Eye (tissue), 1 donor: ENCODE measurements at places on chromosomes 16 and 17.
A peak's percentile ranks its signal among the peaks of the same experiment; 100 is the strongest.

DNA sequence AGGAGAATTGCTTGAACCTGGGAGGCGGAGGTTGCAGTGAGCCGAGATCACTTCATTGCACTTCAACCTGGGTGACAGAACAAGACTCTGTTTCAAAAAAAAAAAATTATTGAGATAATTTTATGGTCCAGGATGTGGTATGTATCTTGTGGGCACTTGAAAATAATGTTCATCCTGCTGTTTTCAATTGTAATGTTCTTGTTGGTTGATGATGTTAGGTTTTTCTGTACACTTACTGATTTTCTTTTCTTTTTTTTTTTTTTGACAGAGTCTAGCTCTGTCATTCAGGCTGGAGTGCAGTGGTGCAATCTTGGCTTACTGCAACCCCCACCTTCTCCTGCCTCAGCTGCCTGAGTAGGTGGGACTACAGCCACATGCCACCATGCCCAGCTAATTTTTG is 29.7 kb downstream of the TBX21 start:
- DNase-seq, result no peak

GRCh38 chr16:77600555-77600954 is 121.8 kb upstream of the NUDT7 start:
- no peak for DNase-seq

DNA sequence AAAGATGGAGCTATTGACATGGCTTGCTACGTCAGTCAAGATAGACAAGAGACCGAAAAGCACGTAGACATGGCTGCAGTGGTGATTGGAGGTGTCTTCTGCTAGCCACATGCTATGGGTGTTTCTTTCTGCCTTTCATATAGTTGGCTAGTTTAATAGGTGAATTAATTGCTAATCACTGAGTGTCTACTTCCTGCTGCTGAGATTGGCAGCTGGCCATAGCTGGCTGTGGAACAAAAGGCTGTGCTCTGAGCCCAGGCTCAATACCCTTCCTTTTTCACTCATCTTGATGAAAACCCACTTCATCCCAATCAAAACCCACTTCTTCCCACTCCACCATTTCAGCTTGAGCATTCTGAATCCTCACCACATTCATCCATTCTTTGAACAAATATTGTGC is 221.4 kb upstream of the MAF start:
- no peak for DNase-seq

DNA sequence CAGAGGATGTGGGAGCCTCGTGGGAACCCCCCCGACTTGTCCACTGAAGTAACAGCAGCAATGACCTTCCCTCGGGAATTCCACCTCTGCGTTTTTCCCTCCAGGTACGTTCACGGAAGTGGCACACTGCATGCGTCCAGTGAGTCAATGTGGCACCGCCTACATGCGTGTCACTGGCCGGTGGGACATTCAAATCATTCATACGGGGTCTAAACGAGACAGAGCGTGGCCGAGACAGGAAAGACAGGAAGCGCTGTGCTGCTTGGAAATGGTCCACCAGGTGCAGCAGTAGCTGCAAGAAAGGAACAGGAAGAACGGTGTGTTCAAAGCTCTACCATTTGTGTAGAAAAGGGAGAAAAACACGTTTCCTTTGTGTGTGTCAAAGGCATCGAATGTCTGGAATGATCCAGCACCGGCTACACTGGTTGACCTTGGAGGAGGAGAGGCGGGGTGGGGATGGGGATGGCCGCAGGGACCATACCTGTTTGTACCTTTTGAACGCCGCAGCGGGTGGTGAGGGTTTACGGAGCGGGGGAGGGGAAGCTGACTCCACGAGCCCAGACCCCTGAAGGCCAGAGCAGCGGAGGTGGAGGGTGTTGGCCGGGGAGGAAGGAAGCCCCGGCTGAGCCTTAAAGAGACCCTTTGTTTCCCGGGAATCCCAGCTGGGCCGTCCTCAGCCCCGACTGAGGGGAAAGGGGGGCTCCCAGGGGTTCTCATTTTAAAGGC is 1.7 kb upstream of the PGAP6 start:
- peak; percentile 64 for DNase-seq

GRCh38 chr17:31394544-31394943 is 3.1 kb downstream of the RAB11FIP4 start:
- DNase-seq, result peak; percentile 93

DNA sequence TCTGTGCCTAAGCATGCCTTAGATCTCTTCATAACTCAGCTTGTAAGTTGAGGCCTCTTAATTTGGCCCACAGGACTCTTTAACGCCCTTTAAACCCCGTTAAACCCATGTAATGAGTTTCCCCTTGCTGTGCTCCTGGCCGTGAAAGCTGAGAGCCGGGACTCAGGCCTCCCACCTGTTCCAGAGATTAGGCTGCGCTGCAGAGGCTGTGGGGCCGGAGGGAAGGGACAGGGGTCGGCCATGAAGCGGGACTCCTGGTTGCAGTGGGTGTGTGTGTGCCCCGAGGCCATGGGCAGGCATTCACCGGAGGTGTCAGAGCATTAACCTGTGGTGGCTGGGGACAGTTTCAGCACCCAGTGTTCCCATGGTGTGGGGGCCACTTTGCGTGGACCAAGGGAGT is 150.8 kb upstream of the IRX3 start:
- peak; percentile 38 for DNase-seq

DNA sequence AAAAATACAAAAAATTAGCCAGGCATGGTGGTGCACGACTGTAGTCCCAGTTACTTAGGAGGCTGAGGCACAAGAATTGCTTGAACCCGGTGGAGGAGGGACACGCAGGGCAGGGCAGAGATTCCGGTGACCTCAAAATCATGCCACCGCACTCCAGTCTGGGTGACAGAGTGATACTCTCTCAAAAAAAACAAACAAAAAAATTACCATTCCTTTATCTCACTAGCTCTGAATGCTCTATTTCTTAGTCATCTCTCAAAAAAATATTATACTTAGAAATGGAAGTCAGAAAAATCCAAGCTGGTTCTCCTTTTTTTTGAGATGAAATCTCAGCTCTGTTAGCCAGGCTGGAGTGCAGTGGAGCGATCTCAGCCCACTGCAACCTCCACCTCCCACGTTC is 40.8 kb downstream of the SPOP start:
- no peak for DNase-seq

- peak; percentile 64 for DNase-seq
Observed at GRCh38 chr17:4858068-4858881, 25.1 kb downstream of the MINK1 start.

DNA sequence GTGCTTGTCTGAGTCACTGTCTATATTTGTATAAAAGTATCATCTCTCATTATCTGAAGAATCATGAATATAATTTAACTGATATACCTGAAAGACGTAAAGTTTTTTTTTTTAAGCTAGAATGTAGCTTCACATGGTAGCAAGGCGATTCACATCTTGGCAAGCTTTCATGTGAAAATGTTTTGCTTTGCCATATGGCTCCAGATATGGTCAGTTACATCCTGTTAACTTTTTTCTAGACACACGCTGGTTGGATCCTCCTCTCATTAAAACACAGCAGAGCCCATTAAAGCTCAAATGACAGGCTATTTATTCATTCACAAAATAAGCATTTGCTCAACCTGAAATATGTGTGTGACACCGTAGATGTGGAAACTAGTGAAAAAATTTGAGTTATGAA is 412.8 kb downstream of the KIF2B start:
- no peak for DNase-seq

GRCh38 chr16:68074850-68075555 is 10.2 kb upstream of the NFATC3 start:
- no peak for DNase-seq

DNA sequence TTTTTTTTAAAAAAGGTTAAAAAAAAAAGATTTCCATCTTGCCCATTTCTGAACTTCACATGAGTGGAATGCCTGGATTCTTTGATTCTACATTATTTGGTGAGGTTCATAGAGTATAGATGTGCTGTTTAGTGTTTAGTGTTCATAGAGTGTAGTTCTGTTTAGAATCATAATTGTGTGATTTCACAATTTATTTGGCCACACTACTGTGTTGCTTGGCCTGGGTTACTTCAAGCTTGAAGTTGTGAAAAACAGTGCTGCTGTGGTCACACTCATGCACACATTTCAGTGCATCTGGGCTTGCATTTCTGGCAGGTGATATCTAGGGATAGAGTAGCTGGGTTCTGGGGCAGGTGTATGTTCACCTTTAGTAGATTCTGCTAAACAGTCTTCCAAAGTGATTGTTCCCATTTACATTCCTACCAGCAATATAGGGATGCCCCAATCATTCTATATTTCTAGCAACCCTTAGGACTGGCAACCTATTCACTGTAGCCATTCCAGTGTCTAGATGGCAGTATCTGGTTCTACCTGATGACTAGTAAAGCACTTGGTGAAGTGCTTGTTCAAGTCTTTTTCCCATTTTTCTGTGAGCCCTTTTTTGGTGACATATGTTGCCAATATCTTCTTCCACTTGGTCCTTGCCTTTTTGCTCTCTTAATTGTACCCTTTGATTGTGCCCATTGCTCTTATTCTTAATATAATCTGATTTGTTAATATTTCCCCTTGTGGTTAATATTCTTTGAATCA is 50.6 kb upstream of the RBFOX3 start:
- no peak for DNase-seq

GRCh38 chr16:75062135-75062975 is 54.2 kb downstream of the LDHD start:
- DNase-seq, result no peak

GRCh38 chr17:6269478-6269877 is 165.4 kb downstream of the AIPL1 start:
- peak; percentile 85 for DNase-seq

GRCh38 chr17:28467456-28468025 is 5.9 kb upstream of the SLC13A2 start:
- no peak for DNase-seq

- peak; percentile 57 for DNase-seq
Observed at GRCh38 chr17:74601944-74602572, 10.0 kb upstream of the CD300LD start.

DNA sequence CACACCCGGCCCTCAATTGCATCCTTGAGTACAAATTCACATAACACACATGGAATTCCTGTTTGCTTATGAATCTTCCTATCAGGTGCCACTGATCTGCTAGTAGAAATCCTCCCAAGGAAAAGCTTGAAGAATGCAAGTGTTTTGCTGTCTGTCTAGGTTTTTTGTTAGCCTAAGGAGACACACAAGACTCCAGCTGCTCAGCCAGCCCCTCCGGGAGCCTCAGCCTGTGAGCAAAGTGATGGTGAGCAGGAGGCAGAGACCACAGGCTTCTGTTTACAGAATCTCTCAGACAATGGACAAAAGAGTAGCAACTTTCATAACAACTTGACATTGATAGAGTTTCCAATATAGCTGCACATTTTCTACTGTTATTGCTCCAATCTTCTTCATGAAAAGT is 18.4 kb upstream of the PRKCA start:
- DNase-seq, result no peak

DNA sequence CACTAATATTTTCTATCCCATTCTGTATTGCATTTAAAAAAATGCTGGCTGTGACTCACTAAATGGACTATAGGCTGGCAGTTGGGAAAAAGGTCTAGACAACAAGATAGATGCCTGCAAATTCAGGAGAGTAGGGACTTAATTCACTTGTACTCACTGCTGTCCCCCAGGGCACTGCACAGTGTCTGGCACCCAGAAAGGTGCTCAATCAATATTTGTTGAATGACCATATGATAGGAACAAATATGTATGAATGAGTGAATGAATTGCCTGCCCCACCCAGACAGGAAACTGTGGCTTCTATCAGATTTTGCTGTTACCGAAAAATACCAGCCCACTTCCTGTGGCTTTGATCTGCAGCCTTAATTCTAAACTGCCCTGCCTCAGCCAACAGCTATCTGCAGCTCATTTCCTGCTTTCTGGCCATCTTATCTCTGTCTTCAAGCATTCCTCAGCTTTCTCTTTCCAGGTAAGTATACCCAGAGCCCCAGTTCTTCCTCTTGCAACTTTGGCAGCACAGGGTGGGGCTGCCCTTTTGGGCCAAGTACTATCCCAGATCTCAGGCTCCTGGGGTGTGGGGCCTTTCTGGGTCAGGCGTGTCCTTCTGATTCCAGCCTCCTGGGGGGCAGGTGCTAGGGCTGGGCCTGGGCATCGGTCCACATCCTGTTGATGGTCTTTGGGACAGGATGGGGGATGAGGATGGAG is 15.3 kb upstream of the TNS4 start:
- no peak for DNase-seq

GRCh38 chr17:20157001-20157310 is 147.8 kb downstream of the SPECC1 start:
- no peak for DNase-seq

GRCh38 chr17:47728214-47728877 is 4.7 kb upstream of the TBX21 start:
- no peak for DNase-seq

DNA sequence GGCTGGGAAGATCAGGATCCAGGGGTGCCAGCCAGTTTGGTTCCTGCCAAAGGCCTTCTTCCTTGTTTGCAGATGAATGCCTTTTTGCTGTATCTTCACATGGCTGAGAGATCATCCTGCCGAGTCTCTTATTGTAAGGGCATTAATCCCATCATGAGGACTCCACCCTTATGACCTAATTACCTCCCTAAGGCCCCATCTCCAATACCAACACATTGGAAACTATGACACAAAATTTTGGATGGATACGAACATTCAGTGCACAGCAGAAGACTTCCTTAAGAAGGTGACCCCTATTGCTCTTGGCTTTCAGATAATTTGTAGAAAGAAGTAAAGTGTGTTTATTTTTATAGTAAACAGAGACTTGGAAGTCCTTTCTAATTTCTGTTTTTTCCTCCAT is 1164.7 kb upstream of the CDH8 start:
- no peak for DNase-seq

DNA sequence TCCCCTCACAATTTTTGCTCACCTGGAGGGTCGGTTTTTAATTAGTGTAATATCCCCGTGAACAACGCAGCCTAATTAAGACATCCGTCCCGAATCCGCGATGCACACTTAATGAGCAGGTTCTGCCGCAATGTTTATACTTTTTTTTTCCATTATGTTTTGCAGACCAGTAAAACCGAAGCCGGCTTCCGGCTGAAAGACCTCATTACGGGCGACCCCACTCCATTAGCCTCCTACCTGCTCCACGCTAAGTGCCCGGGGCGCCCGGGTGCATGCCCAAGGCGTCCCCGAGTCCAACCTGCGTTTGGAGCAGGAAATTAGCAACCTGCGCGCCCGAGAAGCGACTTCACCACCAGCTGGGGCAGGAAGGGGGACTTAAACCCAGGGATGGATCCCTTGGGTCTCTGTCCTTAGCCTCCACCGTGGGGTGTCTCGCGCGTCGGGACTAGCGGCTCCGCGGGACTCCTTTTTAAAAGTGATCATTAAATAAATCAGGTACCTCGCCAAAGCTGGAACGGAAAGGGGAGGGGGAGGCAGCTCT is 1.7 kb downstream of the RBFOX3 start:
- DNase-seq, result peak; percentile 56
